ENCODE measurements at places on chromosomes 1 and 21.

DNA sequence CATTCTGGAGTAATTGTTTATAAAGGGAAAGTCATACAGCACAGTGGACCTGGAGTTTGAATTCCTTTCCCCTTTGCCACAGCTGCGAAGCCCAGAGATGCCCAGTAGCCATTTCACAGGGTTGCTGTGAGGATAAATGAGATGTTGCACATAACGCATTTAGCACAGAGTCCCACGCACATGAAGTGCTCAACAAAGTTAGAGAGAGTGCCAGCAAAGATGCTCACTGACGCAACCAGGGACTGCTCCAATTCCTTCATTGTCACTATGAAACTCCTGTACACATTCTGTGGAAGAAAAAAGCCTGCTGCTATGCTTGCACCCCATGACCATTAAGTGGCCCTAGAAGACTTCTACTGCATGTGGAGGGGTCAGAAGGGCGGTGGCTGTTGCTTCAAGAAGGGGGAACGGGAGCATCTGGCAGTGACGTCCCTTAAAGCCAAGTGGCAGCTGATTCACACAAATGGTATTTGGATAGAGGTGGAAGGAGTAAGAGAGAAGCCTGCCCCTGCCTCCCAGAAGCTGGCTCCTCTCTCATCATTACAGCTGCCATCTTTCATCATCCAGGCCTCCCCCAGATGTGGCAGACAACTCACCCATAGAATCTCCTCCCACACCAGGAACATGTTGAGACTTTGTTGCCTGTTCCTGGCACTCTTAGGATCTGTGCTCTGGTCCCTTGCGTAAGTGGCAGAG is 26.5 kb upstream of the VAV3 start:
- no peak for DNase-seq

DNA sequence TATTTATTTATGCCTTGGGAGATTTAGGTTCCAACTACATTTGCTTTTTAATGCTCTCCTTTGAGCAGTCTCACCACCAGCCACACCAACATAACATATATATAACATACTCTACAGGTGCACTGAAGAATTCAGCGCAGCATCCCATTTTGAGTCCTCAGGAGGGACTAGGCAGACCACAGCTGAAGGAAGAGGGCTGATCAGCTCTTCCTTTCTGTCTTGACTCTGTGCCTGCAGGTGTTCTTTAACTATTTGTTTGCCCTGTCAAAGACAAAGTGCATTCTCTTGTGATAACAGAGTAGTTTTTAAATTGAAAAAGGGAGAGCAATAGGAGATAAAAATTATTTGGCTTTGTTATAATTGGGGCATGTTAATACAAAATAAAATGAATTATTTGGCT is 17.0 kb downstream of the HIPK1 start:
- no peak for DNase-seq

GRCh38 chr1:41851589-41851988 is 67.1 kb downstream of the HIVEP3 start:
- DNase-seq: peak; percentile 47

DNA sequence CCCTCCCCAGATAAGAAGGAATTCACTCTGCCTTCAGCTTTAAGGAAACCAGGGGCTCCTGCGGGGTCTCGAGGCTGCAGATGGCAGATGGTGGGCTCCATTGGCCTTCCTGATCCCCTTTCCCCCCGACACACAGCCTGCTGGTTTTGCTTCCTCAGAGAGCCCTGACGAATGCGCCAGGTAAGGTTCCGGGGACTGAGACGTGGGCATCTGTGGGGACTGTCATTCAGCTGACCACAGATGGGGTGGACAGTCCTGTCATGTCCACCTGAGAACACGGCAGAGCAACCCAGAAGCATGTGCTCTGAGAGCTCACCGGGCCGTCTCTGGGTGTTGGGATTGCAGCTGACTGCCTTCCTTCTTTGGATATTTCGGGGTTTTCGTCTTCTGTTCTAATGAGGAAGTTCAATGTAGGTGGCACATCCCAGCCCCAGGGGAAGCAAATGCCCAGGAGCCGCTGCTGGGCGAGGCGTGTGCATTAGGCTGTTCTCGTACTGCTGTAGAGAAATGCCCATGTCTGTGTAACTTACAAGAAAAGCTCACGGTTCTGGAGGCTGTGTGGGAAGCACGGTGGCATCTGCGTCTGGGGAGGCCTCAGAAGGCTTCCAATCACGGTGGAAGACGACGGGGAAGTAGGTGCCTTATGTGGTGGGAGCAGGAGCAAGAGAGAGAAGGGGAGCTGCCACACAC is 22.6 kb upstream of the TTC34 start:
- no peak for DNase-seq

- DNase-seq: no peak
These were observed 51.0 kb downstream of the KIAA0319L start for GRCh38 chr1:35505911-35506798.

- no peak for DNase-seq
These were observed 110.0 kb downstream of the ASTN1 start for GRCh38 chr1:177054542-177054941.

- DNase-seq: no peak
These were observed 14.8 kb upstream of the ZDHHC18 start for GRCh38 chr1:26811708-26812107.

- no peak for DNase-seq
These were observed 127.6 kb downstream of the MRPS6 start for GRCh38 chr21:34201001-34201400.

DNA sequence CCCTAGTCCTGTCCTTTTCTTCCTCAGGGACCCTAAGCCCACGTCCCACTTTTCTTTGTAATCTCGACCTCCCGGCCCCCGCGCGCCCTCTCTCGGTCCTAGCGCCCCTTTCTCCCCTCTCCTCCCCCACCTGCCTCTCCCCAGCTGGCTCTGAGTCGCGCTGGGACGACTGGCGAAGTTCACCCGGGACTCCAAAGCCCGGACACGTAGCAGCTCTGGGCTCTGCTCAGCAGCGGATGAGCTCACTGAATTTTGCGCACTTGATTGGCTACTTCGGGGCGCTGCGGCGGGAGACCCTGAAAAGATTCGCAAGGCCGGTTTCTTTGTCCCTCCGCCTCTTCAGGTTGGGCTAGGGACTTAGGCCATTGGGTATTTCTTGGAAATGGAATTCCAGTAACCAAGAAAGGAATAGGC is 16.3 kb upstream of the ACKR1 start:
- no peak for DNase-seq

- no peak for DNase-seq
These were observed at the start of gene LAMC2 for GRCh38 chr1:183185941-183186490. LAMC2 (plus strand) TSS chr1:183186264; CDS start chr1:183186353, 89 bp downstream.

DNA sequence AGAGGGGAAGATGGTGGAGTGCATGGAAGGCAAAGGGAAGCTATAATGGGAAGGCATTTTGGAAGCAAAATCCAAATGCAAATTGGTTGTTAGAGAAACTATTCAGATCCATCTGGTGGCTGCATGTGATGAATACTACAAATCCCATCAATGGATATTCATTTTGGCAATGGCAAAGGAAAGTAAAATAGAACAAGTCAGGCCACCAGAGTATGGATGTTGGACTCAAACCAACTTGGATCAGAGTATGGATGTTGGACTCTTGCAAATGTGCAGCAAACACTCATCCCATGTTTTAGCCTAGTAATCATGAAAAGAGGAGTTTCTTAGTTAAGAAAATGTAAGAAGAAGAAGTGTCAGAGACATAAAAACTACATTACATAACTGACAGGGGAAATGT is 289.6 kb upstream of the DAB1 start:
- no peak for DNase-seq

DNA sequence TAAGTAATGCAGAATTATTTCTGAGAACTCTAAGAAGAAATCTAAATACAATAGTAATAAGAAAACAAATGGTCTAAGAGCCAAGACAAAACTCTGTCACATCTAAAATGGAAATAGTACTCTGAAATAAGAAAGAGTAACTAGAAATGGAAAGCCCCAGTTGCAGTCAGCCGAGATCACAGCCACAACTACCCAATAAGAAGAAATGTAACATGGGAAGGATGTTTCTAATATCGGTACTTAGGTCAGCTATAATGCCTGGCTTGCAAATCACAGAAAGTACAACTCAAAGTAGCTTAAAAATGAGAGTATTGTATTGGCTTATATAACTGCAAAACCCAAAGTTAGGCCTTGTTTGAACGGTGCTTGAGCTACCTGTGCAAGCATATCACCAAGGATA is 58.6 kb upstream of the USP25 start:
- DNase-seq: no peak

GRCh38 chr1:211828584-211829342 is 1.8 kb downstream of the LPGAT1 start:
- DNase-seq: no peak

DNA sequence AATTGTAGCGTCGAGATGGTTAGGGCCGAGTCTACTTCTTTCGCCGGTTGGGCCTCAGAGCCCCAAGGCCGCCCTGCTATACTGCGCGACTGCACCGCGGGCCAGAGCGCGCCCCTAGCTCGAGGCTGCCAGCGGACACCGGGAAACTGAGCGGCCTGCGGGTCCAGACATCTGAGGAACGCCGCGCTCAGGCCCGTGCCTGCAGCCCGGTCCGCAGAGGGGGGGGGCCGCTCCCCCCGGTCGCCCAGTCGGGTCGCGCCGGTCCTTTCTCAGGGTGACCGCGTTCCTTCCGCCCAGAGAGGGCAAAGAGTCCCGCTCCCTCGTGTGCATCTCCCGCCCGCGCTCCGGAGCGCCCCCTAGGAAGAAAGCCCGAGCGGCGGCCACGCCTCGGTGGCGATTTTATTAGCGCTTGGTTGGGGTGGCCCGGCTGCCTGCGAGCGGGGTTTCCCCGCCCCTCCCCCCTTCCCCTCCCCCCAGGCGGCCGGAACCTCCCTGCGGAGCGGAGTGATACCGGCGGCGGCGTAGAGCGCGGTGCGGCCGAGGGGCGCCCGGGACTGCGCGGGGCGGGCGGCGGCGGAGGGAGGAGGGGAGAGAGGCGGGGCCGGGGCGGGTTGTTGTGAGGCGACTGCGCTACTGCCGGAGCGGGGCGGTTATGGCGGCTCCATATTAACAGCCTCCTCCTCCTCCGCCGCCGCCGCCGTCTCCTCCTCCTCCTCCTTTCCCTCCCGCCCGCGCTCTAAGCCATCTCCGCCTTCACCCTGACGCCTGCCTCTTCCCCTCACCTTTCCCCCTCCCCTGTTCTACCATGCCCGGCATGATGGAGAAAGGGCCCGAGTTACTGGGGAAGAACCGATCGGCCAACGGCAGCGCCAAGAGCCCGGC is at the start of gene RCOR3:
TSS of gene RCOR3 (plus strand) at position 611 of the 882 bp plus-strand sequence. CDS start at position 806, 195 bp downstream.
- peak; percentile 83 for DNase-seq

- no peak for DNase-seq
These were observed 79.8 kb upstream of the ROR1 start for GRCh38 chr1:63693944-63694571.

DNA sequence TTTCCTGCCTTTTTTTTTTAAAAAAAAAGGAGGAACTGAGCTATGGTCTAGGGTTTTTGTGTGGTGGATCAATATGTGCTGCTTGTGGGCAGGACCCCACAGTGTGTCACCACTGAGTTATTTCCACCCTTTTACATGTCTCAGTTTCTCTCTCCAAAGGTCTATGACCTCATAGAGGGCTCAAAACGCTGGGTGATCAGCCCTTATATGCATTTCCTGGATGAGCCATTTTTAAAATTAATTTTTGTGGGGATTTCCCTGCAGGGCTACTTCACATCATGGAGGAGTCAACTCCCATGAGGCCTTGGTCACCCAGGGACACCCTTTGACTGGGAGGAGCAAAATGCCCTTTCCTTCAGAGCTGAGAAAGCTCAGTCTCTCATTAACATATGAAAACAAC is 20.7 kb upstream of the HAO2 start:
- DNase-seq: no peak

- no peak for DNase-seq
These were observed 158.3 kb downstream of the TOMM20 start for GRCh38 chr1:234970401-234970730.

DNA sequence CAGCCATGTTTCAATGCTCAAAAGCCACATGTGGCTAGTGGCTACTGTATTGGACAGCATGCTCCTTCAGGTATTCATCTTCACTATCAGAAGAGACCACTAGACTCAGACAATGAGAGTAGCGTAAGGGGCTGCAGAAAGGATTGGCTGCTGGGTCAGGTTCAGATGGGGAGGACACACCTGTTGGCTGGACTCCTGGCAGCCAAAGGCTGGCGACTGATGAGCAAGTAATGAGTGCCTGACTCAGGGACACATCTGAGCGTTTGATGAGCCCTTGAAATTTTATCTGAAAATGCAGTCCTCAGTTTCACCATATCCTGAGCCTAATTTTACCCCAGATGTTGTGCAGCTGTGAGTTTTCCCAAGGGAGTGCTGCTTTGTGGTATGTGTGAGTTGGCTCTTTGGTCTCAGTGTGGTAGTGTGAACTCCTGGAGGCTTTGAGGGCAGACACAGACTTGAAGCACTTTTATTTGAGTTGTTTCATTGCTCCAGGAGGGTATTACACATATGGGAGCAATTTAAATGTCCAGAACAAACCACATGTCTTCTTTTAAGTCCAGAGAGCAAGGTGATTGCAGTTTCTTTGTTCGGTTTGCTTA is 9.6 kb downstream of the ST6GALNAC3 start:
- no peak for DNase-seq

DNA sequence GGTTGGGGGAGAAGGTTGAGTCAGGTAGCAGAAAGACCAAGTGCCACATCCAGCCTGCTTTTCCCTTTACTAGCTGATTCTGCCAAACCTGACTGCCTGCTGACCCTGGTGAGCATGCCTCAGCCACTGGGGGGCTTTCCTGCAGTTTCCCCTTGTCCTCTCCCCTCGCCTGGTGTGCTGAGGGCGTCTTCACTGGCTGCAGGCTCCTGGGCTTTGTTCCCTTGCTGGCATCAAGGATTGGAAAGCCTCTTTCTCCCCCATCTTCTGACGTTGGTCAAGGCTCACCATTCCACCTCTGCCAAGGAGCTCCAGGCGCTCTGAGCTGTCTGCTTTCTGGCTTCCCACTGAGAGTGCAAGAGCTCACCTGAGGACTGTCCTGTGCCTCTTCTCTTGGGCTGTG is 28.4 kb downstream of the MAN1C1 start:
- no peak for DNase-seq

- DNase-seq: no peak
These were observed 10.5 kb downstream of the UCK2 start for GRCh38 chr1:165837838-165838364.

DNA sequence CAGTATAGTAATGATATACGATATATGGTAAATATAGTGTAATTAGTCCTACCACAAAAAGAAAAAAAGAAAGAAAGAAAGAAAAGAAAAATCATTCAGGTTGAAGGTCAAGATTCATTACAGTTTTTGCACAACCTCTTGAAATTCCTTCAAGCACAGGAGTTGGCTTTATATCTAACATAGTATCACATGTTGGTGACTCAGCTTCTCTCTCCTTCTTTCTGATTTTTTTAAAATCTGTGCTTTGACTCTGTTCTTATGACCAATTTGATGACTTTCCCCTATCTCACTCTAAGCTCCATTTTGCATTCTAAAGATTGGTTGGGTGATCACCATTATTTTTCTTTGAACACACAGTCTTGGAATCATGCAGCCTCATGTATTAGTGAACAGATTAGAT is 148.2 kb upstream of the COL11A1 start:
- DNase-seq: no peak

DNA sequence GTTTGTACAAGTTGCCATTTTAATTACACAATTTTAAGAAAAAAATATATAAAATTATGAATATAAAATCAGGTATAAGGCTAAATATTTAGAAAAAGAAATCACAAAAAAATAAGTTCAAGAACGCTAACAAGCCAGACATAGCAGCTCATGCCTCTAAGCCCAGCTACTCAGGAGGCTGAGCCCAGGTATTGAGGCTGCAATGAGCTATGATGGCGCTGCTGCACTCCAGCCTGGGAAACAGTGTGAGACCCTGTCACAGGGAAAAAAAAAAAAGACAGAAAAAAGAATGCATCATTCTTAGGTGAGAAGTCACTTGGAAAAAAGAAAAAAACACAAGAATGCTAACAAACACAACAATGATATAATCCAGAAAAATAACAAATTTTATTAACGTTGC is 112.3 kb upstream of the PRDX6 start:
- DNase-seq: no peak

- no peak for DNase-seq
These were observed 46.3 kb upstream of the CFAP298 start for GRCh38 chr21:32658524-32658923.

Data from amniotic stem cell (primary cell).